Non-pigmented ciliary epithelial cell (primary cell): ENCODE measurements at places on chromosomes 2 and 18.

DNA sequence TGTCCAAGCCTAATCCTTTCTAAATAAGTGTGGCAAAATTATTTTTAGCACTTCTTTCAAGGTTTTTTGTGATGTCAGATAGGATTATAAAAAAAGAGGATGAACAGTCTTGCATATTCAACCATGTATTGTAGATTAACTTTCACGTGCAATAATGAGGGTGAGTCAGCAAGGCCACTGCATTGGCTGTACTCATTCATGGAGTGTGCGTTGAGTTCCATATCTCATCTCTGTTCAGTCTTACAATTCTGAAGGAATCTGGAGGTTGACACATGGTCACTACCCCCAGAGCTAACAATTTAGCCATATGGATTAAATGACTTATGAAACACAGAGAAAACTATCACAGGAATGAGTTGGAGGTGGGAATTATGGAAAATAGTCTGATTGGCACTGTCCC lies 810.5 kb downstream of the SLC4A3 start:
- DNase-seq = no peak

- DNase-seq = no peak
These were observed 5.7 kb upstream of the STK17B start for GRCh38 chr2:196177124-196177523.

DNA sequence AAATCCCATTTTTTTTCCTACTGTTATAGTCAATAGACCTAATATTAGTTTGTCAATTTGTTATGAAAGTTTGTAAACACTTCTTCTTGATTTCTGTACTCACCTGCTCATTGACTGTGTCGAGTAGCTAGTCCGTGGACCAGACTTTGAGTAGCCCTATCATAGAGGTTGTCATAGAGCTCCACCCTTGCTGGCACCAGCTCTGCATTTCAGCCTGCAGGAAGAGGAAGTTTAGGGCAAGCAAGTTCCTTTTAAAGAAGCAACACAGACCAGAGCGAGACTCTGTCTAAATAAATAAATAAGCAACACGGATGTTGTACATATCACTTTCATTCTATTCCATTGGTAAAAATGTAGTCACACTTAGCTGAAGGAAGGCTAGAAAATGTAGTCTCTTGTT lies 74.0 kb downstream of the MCFD2 start:
- no peak for DNase-seq

- DNase-seq = no peak
These were observed 25.3 kb downstream of the NABP1 start for GRCh38 chr2:191703079-191703725.

GRCh38 chr2:129906861-129907235 lies 72.6 kb upstream of the RAB6C start:
- DNase-seq = no peak

GRCh38 chr2:95023222-95023597 lies 2.3 kb upstream of the MAL start:
- no peak for DNase-seq

GRCh38 chr2:118929059-118929458 lies 12.9 kb upstream of the MARCO start:
- DNase-seq = no peak

DNA sequence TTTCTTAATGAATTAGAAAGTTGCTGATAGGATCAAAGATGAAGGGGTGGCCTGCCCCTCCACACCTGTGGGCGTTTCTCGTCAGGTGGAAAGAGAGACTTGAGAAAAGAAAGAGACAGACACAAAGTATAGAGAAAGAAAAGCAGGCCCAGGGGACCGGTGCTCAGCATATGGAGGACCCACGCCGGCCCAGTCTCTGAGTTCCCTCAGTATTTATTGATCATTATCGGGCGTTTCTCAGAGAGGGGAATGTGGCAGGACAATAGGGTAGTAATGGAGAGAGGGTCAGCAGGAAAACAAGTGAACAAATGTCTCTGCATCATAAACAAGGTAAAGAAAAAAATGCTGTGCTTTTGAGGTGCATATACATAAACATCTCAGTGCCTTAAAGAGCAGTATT lies 144.3 kb downstream of the CCDC102B start:
- no peak for DNase-seq

DNA sequence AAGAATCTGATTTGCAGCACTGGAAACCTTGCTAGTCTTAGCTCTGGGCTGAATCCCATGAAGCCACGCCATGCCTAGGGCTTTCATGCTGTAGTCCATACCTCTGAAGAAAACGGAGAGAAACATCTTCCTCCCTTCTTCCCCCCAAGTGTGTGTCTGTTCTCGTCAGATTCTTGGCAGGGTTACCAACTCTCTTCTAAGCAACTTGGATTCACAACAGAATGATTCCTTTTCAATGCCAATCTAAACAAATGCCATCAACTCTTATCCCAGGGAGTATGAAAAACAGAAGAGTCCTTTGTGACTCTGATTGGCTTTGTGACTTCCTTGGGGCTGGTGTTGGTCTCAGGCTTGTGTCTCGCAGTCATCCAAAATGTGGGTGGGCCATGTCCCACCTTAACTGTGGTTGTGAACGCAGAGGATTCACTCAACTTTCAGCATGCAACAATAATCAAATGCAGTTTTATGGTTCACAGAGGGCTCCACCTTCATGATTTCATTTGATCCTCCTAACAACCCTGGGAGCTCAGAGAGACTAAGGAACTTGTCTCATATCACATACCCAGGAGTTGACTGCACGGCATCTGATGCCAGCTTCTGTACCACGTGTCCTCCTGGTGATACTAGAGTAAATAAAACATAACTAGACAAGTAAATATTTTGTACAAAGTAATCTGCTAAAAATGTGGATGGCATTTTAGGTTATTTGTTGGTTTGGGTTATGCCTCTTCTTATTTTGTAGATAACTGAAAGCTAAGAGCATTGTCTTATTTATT lies 186.0 kb upstream of the TNP1 start:
- no peak for DNase-seq

GRCh38 chr2:50863218-50863617 lies 168.7 kb downstream of the NRXN1 start:
- no peak for DNase-seq

GRCh38 chr18:48004577-48004976 lies 74.1 kb upstream of the SMAD2 start:
- DNase-seq = no peak

DNA sequence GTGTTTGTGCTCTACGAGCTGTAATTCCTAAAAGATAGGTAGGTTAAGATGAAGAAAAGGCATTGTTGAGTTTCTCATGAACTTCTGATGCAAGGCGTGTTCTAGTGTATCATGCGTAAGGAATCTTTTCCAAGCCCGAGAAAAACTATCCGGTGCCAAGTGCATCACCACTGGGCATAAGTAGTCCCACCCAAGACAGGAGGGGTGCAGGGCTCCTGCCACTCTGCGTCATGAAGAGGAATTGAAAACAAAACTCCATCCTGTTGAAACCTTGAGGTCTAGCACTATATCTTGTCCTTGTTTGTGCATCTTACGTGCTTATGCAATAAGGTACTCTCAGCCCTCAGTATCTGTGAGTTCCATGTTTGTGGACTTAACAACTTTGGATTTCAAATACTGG lies 45.7 kb downstream of the RAB31 start:
- no peak for DNase-seq

DNA sequence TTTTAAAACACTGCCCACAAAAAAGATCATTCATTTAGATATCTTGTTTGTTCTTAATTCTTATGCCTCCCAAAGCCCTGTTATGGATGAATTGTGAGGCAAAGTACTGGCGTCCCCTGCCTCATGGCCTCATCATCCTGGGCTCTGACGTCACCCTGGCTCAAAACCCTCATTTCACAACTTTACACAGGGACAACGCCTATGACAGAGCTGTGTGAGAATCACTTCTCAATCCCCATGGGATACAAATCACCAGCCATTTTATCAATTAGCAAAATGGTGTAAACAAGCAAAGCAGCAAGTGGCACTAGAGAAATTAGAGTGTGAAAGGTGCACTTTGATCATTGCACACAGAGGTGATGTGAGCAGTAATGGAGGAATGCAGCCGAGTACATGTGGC lies 16.6 kb downstream of the FHOD3 start:
- DNase-seq = no peak

- no peak for DNase-seq
These were observed 223.4 kb downstream of the WDPCP start for GRCh38 chr2:63364866-63365265.

DNA sequence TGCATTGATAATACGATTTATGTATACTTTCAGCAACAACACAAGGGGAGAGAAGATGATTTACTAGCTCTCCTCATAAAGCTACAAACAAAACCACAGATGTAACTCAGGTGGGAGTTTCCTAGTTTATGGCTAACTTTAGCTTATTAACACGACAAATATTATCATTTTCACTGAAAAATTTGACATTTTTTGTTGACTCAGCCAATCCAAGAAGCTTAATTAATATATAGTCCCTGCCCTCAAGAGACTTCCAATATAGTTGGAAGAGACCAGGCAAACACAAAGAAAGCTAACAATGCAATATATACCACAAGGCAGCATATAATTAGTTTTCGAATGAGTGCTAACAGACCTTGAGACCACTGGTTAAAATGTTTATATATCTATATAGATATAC lies 775 bp downstream of the WDR12 start:
- no peak for DNase-seq

DNA sequence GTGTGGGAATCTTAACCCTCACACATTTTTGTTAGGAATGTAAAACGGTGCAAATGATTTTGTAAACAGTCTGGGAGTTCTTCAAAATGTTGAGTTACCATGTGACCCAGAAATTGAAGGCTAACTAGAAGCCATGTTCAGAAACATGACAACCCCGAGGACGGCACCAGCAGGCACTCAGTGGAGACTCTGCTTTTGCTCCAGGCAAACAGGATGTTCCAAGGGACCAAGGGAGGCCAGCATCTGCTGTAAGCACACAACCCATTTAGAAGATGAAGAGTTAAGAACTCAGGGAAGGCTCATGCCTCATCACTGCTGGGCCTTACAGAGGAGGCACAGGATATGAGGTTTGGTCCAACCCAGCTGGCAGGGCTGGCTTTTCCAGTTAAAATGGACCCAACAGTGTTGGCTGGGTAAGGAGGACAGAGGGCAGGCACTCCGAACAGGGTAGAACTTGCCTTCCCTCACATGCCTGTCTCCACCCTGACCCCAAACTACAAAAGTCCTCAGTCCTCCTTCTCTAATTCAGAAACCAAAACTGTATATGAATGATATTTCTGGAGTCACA lies 23.6 kb downstream of the PARD6G start:
- no peak for DNase-seq

DNA sequence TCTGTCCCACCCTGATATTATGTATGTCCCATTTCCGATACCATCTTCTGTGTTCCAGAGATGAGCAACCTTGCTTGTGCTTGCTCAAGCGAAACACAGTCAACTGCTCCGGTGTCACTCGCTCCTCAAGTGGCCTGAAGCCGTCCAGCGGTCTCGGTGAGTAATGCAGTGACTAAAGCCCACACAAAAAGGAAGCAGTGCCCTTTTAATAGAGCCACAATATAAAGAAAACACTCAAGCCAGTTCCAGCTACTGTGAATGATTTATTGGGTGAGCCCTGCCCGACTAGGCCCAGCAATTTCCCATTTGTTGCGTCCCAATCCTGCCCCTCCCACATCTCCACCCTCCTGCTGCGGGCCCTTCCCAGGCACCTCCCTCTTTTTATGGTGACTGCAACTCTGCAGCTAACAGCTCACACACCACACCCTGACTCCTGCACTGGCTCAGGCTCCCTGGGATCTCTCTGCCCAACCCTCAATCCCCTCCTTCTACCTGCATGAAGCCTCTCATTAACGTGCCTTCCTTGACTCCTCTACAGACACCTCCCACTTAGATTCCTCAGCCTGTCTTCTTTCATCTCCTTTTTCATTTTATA lies 44.2 kb upstream of the DSC1 start:
- no peak for DNase-seq

GRCh38 chr18:45317948-45318640 lies 297.2 kb upstream of the SLC14A2 start:
- no peak for DNase-seq

- peak; percentile 23 for DNase-seq
These were observed 1391.3 kb downstream of the DSC3 start for GRCh38 chr18:29651122-29651680.

DNA sequence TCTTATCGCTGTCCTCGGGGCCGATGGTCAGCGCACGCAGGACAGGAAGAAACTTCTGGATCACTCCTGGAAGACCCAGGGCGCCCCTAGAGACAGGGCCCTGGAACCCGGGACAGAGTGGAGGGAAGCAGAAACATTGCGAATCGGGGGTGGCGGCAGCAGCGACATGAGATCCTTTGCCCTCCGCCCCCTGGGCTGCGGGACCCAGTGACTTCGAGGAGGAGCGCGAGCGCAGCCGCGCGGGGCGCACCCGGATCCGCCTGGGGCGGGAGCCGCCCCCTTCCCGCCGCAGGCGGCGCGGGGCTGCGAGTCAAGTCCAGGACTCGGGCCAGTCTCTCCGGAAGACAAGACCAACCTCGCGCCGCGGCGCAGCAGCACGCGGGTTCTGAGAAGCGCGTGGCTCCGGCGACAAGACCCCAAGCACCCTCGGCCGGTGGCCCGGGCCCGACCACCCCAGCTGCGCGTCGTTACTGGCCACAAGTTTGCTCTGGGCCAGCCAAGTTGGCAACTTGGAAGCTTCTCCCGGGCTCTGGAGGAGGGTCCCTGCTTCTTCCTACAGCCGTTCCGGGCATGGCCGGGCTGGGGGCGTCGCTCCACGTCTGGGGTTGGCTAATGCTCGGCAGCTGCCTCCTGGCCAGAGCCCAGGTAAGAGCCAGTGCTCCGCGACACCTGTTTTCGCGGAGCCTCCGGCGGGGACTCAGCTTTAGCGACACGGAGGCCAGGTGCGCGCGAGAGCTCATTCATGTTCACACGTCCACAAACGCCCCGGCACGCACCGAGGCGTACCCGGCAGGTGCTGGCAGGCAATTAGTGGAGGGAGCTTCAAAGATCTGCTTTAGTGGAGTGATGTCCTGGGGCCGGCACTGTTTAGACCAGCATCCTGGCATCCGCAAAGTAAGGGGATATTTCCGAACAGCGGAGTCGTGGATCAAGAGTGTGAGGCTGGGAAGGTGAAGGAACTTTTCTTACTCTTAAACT lies at the start of gene PTH2R:
PTH2R (plus strand) TSS at position 319 of the 978 bp plus-strand sequence; CDS start at position 571, 252 bp downstream.
- no peak for DNase-seq

DNA sequence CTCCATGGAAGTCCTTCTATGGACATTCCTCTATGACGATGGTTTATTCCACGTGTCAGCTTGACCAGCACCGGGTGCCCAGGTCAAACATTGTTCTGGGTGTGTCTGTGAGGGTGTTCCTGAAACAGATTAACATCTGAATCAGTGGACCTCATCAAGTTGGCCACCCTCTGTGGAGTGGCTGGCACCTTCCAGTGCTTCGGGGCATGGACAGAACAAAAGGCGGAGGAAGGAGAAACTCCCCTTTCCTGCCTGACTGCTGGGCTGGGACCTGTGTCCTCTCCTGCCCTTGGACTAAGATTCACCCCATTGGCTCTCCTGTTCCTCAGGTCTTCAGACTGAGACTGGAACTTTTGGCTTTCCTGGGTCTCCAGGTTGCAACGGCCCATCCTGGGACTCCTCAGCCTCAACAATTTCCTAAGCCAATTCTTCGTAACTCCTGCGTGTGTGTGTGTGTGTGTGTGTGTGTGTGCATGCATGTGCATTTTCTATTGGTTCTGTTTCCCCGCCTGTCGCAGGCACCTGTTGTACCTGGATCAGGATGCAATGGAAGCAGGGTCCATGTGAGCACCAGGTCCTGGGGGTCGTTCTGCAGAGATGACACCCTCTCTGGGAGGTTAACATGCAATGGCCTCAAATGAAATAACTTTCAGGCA lies 357.2 kb upstream of the SALL3 start:
- no peak for DNase-seq

GRCh38 chr2:20107352-20107751 lies 55.9 kb upstream of the LAPTM4A start:
- DNase-seq = no peak

GRCh38 chr2:172751564-172751963 lies 15.9 kb downstream of the RAPGEF4 start:
- DNase-seq = no peak

GRCh38 chr2:118989481-118989880 lies 47.5 kb downstream of the MARCO start:
- DNase-seq = no peak
